ENCODE measurements at places on chromosomes 6 and 20.

- peak; percentile 26 for DNase-seq
These were observed 143.2 kb upstream of the ZNF217 start for GRCh38 chr20:53736757-53737395.

GRCh38 chr20:1870792-1871550 is 24.2 kb upstream of the SIRPA start:
- DNase-seq: peak; percentile 75

DNA sequence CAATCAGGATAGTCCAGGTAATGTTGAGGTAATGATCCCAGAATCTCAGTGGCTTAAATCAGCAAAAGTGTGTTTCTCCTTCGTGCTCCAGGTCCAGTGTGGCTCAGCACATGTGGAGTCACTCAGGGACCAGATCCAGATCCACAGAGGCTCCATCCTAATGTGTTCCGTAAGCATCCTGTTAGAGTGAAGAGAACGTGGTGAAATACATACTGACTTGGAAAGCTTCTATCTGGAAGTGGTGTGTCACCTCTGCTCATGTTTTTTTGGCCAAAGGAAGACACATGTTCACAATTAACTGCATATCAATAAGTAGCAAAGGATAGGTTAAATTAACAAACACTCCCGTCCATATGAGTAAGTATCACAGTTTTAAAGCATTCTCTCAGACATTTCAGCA is 26.8 kb upstream of the PREP start:
- no peak for DNase-seq

DNA sequence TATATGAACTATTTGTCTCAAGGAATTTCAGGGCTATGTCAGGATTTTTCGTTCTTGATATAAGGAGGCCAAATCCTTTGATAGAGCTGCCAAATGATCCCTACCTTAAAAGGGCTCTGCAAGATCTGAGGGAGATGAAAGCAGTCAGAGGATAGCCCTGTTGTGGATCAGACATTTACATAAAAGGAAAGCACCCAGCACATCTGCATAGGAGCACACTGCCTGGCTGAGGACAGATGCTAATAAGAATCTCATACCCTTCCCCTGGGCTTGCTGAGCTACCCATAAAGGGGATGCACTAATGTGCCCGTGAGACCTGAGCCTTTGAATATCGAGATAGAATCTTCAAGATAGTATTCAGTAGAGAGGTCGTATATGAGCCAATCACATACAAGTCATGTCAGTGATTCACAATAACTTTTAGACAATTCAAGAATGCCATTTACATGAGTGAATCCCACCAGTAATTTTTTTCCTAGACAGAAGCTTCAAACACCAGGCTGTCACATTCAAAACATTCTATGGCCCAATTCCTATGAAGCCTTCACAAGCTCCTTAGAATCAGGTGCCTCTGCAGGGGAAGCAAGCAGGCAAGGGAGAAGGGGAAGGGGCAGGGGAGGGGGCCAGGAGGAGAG is 71.1 kb downstream of the STMND1 start:
- no peak for DNase-seq

DNA sequence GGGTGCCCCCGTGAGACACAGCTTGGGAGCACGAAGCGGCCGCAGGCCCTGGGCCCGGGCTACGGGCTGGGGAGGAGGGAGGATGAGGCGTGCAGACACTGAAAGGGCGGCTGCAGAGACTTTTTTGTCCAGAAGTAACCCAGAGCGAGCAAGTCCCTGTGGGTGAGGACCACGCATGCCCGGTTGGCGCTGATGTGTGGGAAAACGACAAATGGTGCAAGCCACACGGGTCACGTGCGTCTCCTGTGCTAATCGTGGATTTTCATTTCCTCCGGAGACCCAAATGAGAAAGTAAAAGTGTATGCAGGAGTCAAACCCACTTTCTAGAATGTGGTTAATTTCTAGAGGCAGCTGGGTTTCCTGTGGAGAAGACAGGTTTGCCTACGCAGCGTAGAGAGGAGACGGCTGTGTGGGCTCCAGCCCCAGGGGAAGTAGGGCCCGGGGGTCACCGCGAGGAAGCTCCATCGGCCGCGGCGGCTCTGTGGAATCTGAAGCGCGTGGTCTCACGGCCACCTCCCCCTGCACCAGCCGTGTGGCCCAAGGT is 19.0 kb downstream of the DLL1 start:
- DNase-seq: peak; percentile 90

- peak; percentile 28 for DNase-seq
These were observed 44.6 kb upstream of the SH3BGRL2 start for GRCh38 chr6:79586548-79586947.

DNA sequence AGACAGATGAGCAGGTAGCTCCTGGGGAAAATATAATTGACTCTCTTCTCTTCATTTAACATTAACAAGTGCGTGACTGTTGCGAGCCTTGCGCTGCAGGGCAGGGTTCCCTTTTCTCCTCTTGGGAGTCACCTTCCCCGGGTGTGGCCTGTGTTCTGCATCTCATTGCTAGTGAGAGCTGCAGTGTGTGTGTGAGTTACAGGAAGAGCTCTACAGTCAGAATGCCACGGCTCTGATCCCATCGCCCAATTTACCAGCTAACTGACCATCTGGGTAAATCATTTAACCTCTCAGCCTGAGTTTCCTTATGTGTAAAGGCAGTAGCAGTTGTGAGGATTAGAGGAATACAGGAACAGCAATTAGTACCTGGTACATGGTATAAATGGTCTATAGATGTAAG is 106.8 kb upstream of the NUP153 start:
- DNase-seq: no peak

GRCh38 chr20:62496568-62497218 is 20.9 kb upstream of the GATA5 start:
- no peak for DNase-seq

GRCh38 chr6:125781314-125781868 is 9.4 kb upstream of the NCOA7 start:
- DNase-seq: no peak

- no peak for DNase-seq
These were observed 11.3 kb downstream of the FAM217A start for GRCh38 chr6:4067673-4068072.

- no peak for DNase-seq
These were observed 420.4 kb upstream of the JAG1 start for GRCh38 chr20:11094196-11094595.

Data from inflammatory macrophage (primary cell).